ENCODE measurements at places on chromosomes 4 and X.
A peak's percentile ranks its signal among the peaks of the same experiment; 100 is the strongest.

GRCh38 chr4:31620476-31620875 lies 900.3 kb downstream of the PCDH7 start:
- no peak for DNase-seq

DNA sequence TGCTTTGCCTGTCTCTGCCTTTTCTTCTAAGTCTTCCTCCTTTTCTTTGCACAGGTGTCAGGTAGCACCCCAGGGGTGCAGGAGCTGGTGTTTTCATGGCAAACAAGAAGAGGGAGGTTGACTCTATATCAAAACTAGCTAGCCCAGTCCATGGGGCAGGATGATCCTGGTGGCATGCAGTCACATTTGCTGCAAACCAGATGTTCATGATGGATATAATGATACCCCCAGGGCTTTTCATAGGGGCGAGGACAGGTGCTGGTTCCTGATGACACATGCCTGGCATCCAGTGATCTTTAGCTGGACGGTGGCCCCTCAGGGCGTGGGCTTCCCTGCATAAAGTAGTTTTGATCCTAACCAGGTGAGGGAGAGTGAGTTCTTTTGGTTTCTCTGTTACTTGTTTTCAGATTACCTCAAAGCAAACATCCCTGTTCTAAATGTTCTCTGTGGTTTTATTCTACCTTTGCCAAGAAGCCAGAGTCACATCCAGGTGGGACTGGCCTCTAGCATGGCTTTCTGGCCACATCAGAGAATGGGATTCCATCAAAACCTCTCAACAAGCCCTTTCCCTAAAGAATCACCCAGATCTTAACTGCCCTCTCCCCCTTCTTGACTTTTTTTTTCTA lies 11.2 kb upstream of the UBA6 start:
- no peak for DNase-seq

DNA sequence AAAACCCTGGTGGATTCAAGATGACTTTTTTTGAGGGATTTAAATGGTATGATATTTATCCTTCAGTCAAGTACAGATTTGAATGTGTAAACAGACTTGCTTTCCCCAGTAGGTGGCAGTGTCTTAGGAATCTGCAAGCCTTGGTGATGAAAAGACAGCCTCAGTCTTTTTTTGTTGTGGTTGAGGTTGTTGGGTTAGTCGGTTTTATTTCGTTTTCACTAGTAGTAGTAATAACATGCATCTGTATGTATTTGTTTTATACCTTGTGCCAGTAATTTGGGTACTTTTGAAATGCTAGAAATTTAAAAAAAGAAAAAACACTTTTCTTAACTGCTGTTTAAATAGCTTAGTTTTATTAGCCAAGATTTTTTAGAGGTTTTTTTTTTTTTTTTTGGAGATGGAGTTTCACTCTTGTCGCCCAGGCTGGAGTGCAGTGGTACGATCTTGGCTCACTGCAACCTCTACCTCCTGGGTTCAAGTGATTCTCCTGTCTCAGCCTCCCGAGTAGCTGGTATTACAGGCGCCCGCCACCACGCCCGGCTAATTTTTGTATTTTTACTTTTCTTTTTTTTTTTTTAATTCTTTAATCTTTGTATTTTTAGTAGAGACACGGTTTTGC lies 39.2 kb downstream of the COPS4 start:
- peak; percentile 13 for DNase-seq

- peak; percentile 3 for DNase-seq
These were observed at the start of gene ARHGAP24 for GRCh38 chr4:85474818-85475630. Gene ARHGAP24, plus strand, starts transcription at chr4:85475150.

- no peak for DNase-seq
These were observed 5.9 kb downstream of the COL25A1 start for GRCh38 chr4:109296527-109296926.

GRCh38 chrX:128929271-128930057 lies 593.8 kb downstream of the SMARCA1 start:
- DNase-seq, result no peak

DNA sequence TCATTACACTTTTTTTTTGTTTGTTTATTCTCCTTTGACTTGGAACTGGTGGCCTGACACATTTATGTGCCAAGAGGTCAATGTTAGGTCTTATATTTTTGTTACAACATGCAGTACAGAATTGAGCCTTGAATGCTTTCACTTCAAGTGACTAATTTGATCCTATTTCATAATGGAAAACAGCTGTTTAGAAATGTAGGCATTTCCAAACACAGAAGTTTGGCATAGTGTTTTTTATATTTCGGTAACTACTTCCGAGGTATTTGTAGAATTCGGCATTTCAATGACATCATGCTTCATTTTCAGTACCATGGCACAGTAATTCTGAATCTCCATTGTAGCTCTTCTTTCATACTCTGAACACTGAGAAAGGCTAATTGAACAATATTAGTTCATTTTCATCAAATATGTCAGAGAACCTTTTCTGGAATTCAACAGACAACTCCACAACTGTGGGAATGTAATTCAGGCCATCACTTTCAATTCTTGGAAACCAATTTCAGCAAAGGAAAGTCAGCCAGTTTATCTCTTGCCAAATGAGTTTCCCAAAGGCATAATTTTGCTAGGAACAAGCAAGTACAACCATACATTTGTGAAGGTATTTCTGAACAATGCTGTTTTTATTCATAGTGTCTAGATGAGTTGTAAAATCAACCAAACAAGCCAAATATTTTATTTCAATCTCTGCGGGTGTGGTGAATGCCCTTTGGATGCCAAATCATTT lies 11.4 kb downstream of the FAM120C start:
- no peak for DNase-seq

DNA sequence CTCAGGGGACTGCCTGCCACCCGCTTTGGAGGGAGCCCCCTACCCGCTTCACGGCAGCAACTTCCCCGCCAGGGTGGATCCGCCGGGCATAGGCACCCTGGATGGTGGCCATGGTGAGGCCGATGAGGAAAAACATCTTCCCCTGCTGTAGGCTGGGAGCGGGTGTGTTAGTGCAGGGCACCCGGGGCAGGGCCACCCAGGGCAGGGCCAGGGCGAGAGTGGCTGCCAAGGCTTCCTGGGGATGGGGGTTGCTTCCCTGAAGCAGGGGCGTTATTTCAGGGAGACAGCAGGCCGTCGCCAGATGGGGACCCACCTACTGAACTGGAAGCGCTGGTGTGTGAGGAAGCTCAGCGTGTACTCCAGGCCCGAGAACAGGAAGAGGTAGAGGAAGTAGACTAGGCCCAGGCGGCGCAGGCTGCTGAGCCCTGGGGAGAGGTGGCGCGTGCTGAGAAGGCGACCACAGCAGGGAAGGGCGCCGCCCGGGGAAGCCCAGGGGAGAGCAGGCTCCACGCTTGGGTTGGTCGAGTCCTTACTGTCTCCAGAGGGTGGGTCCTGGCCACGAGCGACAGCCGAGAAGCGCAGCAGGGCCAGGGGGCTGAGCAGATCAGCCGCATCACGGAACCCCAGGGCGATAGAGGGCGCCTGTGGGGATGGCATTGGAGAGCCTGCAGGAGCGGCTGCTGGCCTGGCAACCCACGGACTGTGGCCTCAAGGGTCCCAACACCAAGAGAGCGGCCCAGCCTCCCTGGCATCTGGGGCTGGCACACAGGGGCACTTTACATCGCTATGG lies 31.5 kb downstream of the NOP14 start:
- peak; percentile 45 for DNase-seq

GRCh38 chr4:106690487-106690886 lies 321.9 kb upstream of the GIMD1 start:
- no peak for DNase-seq

DNA sequence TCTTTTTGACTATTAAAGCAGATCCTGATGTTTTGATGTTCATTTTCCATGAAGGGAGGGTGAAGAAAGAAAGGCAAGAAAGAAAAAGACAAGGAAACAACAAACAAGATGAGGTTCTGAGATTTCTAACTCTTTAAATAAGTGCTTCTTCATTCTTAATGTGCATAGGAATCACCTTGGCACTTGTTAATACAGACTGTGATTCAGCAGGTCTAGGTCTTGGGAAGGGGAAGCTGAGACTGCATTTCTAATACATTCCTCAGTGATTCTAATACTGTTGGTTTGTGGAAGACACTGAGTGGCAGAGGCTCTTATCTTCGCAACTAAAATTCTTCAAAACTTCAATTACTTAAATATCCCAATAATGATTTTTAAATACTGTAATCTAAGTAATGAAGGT lies 95.2 kb upstream of the NAP1L5 start:
- no peak for DNase-seq

- no peak for DNase-seq
These were observed 96.0 kb upstream of the ATOH1 start for GRCh38 chr4:93732509-93732908.

GRCh38 chrX:42686296-42686695 lies 91.7 kb downstream of the PPP1R2C start:
- DNase-seq, result no peak

DNA sequence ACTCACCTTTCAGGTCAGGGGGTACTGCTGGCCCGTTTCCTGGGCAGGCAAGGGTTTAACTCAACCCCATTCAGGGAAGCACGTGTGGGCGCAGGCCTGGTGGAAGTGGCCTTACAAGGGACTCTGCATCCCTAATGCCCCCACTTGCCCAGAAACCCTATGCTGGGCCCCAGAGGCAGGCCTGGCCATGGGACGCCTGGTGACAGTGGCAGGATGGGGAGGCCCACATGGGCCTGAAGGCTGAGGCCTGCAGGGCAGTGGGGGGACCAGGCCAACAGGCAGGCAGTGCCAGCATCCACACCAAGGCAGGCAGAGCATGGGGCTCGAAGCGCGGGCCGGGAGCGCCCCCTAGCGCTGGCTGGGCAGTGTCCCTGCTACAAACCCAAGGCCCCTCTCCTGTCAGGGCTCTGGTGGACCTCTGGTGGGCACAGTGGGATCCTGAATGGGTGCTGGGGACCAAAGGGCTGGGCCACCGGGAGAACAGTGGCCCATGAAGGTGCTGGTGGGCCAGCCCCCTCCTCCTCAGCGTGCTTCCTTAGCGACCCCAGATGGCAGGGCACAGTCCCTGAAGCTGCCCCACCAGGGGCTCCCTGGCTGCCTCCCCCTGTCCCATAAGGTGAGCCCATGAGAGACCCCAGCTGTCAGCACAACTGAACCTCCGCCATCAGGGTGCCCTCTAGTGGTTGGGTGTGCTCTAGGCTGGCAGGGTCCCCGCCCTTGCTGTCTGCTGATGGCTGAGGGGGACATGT lies 16.8 kb downstream of the FGFR3 start:
- peak; percentile 49 for DNase-seq

- DNase-seq, result no peak
These were observed 200.9 kb downstream of the NKX6-1 start for GRCh38 chr4:84298023-84298718.

DNA sequence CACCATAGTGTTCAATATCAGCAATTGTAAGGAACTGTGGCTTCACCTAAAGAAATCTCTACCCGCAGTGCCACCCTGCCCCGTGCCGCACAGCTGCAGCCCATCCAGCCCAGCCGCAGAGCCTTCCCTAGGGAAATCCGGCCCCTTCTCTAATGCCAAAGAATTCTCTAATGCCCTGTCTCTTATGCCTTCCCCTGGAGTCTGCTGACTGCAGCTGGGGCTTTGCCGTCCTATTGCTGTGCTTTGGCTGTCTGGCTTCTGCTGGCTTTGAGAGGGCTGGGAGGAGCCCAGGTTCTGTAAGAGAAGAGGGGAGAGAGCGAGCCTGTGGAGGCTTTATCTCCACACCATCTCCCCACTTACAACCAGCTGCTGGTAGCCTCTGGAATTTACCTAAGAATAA lies 85.9 kb upstream of the HELT start:
- no peak for DNase-seq

DNA sequence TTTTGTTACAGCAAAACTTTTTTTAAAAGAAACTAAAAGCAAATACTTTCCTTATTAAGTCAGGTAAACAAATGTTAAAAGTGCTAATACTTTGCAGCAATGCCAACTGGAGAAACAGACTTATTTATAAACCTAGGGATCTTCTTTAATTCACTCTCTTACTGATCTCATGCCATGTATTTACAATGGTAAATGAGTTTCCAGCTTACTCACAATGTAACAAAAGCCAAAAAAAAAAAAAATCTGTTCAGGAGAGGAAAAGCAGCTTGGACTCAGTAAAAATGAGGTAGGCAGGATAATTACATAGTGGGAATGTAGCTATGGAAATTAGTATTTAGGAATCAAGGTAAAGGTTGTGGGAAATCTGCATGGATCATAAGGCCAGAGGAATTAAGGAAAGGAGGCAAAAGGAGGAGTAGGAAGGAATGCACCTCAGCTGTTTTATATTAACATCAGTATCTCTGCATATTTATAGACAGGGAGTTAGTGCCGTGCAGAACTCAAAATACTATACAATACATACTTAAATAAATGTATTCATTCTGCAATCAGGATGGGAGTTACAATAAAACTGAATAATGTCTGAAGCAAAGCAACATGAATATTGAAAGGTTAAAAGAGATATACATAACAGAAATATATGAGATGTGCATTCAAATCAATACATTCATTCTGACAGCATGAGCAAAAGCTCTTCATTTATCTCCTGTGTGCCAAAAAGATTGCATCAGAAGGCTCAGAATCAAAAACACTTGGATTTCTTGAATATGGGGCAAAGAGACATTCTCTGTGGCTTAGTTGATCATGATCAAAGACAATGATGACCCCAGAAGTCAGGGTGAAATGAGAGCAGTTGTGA lies 57.9 kb upstream of the ETNPPL start:
- no peak for DNase-seq

GRCh38 chr4:177726111-177726510 lies 283.9 kb upstream of the AGA start:
- no peak for DNase-seq

DNA sequence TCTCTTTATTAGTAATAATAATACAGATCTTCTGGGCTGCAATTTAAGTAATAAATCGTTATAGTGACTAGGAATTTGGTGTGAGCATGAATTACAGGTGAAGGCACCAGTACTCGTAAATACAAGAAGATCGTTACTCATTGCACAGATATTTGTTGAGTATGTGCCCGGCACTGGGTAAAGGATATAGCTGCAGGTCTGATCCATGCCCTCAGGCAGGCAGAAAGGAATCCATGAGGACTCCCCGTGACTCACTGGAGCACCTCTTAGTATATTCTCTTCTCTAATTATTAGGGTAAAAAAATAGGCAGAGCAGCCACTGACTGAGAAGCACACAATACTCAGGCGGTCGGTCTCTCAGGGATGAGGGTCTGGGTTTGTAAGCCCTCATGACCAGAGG lies 868.3 kb downstream of the RAB28 start:
- DNase-seq, result no peak

GRCh38 chr4:138199568-138200235 lies 42.4 kb downstream of the SLC7A11 start:
- DNase-seq, result no peak

GRCh38 chrX:42375086-42375485 lies 402.9 kb downstream of the PPP1R2C start:
- no peak for DNase-seq

Measured in stimulated activated CD8-positive, alpha-beta memory T cell treated with anti-CD3 and anti-CD28 coated beads, Interleukin-7, amount 100 ng/mL, for 4 hours (primary cell).